ENCODE measurements at places on chromosomes 4 and X.

- DNase-seq = no peak
Observed at GRCh38 chr4:169361756-169362155, 91.0 kb upstream of the SH3RF1 start.

GRCh38 chr4:106898621-106899230 lies 137.4 kb downstream of the DKK2 start:
- DNase-seq = no peak

DNA sequence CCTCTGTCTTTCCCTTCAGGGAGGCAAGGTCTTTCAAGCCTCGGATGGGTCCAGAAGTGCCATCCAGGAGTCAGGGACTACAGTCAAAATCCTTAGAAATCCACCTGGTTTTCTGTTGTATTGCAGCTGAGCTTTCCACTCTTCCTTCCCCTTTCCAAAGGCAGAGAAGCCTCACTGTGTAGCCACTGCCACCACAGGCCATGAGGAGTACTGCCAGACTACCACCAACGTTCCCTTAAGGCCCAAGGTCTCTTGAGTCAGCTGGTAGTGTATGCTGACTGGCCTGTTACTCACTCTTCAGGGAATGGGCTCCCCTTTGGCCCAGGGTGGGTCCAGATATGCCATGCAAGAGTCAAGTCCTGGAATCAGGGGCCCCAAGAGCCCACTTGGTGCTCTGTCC lies 1454.1 kb downstream of the PCDH19 start:
- DNase-seq = no peak

DNA sequence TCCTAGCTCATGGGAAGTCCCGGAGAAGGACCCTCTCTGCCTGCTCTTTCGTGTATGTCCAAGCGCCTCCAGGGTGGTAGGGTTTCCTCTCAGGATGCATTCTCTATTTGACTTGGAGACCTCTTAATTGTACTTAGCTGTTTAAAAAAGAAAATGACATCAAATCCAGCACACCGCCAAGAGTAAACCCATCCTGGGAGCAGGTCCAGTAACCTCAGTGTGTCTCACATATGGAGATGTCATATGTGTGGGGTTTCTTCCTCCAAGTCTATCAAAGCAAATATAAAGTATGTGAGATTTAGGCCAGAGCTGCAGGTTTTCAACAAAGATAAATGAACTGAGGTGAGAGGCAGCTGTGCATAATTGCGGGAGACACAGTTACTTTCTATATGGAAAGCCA lies 209.4 kb upstream of the ANXA3 start:
- no peak for DNase-seq

DNA sequence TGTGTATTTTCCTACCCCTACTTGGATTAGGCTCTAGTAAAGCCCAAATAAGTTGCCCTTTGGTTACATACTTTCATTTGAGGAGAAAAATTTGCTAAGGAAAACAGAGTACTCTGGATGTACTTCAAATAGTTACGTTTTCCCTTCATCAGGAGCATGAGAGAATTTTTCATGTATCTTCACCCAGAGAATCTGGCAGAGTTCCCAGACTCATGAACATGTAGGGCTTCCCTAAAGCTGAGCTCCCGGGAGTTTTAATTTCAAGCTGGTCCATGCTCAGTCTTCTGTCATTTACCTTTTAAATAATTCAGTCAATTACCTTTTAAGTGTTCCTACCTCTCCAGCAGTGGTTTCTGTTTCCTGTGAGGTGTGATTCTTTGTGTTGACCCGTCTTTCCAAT lies 367.5 kb upstream of the GRID2 start:
- no peak for DNase-seq

DNA sequence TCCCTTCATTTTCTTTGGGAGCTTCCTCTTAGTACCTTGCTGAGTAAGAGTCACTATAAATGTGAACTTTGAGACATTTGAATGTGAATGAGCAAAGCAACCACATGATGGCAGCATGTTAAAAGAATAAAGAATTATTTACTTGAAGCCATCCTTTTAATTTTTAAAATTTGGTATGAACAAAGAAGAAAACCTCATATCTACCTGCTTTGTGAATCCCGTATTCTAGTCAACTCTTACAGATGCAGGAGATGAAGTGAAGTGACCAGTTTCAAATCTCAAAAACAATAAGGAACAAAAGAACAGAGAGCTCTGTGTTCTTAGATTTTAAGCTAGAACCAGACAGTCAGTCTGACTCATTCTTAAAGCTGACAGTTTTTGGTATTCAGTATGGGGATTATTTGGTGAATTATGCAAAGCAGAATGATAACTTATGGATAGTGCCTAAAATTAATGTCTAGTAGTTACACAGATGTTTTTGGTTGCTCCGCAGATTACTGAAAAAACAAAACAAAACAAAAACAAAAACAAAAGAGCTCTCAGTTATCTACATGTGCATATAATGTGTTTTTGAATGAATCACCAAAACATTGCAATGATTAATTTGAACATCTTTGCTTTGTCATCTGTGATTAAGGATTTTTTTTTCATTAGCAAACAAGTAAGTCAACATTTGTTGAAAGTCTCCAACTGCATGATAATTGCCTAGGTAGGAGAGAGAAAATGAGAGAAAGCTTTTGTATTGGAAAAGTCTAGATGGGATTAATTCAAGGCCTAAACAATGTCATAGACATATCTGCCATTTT lies 48.2 kb upstream of the H2AZ1 start:
- no peak for DNase-seq

DNA sequence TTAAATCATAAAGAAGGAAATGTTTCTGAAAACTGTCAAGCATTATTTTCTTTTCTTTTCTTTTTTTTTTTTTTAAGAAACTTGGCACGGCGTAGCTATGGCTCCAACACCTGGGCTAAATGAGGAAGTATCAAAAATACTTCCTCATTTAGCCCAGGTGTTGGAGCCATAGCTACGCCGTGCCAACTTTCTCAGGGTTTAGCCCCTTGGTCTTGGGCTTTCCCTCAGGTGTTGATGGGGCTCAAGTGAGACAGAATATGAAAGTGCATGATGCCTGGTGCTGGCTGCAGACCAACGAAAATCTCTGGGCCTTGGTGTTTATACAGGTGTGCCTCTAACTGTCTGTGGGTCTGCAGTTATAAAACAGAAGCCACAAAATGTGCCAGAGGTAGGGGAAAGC lies 132.7 kb downstream of the ARHGAP24 start:
- no peak for DNase-seq

DNA sequence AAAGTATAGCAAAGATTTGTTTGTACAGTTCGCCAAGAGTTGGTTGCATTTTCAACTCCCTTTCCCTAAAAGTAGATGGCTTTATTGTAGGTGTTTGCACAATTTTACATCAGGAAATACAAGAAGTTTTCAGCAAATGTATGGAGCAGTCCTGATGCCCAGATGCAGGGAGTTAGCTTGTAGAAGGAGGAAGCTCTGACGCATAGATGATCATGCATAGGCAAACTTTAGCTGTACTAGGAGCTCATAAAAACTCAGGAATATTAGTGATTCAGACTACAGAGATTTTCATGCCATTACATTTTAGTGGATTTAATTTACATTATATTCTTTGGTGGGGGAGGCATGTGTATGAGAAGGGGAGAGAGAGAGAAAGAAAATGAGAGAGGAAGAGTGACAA lies 62.9 kb downstream of the TMPRSS11D start:
- DNase-seq = no peak

DNA sequence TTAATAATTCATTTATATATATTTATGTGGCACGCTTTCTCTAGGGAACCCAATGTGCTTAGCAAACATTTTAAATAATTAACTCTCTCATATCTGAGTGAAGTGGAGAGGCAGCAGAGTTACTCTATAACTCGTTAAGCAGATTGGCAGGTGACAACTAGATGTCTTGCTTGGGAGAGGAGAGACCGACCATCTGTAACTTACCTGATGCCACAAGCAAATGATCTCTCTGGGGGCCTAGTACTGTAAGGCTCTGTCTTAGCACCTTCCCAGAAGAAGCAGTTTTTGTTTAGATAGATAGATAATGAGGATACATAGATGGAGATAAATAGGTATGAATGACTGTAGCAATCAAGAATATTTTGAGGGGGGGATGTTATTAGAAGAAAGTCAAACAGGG lies 11.9 kb upstream of the SEL1L3 start:
- DNase-seq = no peak

DNA sequence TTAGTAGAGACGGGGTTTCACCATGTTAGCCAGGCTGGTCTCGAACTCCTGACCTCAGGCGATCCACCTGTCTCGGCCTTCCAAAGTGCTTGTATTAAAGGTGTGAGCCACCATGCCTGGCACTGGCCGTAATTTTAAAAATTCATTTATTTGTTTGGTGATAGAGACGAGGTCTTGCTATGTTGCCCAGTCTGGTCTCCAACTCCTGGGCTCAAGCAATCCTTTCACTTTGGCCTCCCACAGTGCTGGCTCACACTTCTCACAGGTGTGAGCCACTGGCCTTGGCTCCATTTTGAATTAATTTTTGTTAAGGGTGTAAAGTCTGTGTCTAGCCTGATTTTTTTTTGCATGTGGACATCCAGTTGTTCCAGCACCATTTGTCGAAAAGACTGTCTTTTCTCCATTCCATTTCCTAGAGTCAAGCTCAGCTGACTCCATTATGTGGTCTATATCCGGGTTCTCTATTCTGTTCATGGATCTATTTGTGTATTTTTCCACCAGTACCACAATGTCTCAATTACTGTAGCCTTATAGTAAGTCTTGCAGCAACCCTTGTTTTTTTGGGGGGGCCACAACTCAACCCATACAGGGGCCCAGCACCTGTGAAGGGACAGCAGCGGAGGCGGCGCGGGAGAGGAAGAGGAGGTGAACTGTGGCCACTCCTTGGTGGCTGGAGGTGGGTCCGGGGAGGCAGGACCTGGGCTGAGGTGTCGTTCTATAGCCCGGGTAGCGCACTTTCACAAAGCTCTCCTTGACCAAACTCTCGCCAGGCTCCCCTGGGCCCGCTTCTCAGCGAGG lies 1.5 kb upstream of the NSD2 start:
- no peak for DNase-seq

DNA sequence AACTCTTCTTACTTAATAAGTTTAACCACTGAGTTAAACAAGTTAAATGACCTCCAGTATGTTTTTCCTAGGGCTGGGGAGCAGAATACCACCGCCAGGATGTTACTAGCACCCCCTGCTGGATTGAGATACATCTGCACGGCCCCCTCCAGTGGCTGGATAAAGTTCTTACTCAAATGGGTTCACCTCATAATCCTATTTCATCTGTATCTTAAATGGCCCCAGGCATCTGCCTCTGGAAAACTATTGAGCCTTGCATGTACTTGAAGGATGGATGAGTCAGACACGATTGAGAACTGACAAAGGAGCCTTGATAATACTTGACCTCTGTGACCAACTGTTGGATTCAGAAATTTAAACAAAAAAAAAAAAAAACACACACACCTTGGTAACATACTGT lies 61.5 kb upstream of the MMAA start:
- DNase-seq = no peak

GRCh38 chr4:22512306-22512705 lies 3.6 kb downstream of the ADGRA3 start:
- DNase-seq = no peak

- no peak for DNase-seq
Observed at GRCh38 chr4:38077791-38078489, 117.7 kb downstream of the PTTG2 start.

Data from right kidney (tissue), 9 donors.